ENCODE measurements at places on chromosomes 6 and 20.

DNA sequence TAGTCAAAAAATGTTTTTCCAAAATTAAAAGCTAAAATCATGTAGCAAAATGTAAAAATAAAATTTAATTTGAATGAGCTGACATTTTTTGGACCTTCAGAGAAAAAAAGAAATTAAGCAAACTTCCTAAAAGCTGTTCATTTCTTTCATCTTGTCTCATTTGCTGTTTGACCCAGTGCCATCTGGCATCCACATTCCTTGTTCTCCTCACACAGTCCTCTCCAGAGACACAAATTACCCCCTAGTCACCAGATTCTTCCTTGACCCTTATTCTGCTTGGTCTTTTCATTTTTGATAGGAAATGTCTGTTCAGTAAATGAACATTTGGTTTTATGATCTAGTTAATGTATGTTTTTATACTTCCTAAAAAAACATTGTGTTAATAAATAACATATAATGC is 55.2 kb downstream of the HDDC2 start:
- DNase-seq = no peak

- DNase-seq = no peak
Measured at GRCh38 chr6:7785243-7786035, 59.5 kb downstream of the BMP6 start.

DNA sequence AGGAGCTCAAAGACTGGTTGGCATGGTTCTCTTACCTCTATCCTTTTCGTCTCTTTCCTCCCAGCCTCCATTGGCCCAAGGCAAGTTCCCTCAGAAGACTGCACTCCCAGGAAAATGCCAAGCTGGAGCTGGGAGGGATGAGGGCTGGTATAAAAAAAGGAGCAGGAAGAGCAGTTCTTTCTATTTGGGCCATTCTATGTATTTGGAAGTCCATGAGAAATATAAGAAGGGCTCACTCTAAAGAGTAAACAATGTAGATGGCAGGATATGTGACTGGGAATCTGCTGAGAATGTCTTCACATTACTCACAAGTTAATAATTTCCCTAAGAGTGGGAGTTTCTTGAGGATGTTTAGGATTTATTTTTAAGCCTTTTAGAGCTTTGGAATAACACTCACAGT is 36.6 kb upstream of the ADTRP start:
- DNase-seq = no peak

- no peak for DNase-seq
Measured at GRCh38 chr6:131660195-131660594, 23.1 kb downstream of the ENPP3 start.

DNA sequence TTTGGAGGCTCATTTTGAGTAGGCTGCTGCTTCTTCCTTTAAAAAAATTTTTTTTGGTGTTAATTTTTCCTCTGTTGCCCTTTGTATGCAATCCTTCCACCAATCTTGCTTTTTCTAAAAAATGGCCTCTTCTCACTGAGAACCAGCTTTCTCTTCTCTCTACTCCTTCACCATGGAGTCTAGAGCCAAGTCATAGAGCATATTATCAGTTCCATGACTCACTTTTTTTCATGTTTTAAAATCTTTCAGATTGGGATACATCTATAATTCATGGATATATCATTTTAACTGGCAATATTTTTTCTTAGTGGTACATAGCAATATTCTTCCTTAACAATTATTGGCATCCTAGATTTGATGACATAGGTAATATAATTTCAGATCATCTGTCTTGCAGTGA is 62.7 kb downstream of the SLX4IP start:
- no peak for DNase-seq

GRCh38 chr6:160960839-160961238 is 30.7 kb upstream of the MAP3K4 start:
- no peak for DNase-seq

DNA sequence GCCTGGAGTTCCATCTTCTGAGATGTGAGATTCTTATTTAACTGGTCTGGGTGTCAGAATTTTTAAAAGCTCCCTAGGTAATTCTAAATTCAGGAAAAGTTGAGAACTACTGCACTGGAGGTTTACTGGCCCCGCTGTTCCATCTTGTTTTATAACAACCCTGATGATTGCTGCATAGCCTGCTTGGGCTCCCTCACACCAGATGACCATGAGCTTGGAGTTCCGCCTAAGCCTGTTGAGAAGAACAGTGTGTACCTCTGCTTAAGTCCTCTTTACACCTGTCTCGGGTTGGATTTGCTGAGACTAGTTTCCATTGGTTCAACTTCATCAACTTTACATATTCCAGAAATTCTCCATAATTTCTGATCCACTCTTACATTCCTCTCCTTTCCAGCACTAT is 77.9 kb downstream of the FKBP5 start:
- no peak for DNase-seq

- no peak for DNase-seq
Measured at GRCh38 chr6:98117068-98117467, 717.3 kb upstream of the POU3F2 start.

- no peak for DNase-seq
Measured at GRCh38 chr6:160733050-160733646, 31.1 kb downstream of the PLG start.

- no peak for DNase-seq
Measured at GRCh38 chr6:7417684-7418083, 28.1 kb downstream of the RIOK1 start.

DNA sequence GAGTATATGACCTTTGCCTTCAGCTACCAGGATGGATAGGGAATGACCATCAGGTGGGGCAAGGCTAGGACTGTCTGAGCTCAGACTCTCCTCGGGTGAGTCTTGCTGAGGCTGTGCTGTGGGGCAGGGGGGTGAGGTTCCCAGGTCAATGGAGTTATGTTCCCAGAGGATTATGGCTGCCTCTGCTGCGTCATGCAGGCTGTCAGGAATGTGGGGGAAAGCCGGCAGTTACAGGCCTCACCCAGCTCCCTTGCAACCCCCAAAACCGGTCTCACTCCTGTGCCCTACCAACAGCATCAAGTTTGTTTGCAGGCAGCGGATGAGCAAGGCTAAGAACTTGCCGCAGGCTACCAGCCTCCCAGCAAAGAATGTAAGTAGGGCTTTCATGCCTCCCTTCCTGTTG is 93.5 kb downstream of the ESR1 start:
- no peak for DNase-seq

DNA sequence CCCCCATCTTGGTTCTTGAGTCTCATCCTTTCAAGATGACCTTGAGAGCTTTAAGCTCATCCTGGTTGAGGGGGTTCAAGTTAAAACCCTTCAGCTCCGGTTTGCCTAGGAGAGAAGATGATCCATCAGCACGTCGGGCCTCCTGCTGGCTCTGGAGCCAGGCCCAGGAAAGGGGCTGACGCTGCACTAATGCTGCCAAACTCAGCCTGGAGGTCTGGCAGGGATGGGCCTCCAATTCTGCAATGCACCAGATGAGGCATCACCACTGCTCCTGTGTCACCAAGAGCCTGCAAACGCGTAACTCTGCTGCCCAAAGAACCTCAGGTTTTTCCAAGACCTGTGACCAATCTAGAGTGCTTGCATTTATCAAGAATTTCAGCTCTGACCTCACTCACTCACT is 6.1 kb downstream of the PDRG1 start:
- peak; percentile 70 for DNase-seq

DNA sequence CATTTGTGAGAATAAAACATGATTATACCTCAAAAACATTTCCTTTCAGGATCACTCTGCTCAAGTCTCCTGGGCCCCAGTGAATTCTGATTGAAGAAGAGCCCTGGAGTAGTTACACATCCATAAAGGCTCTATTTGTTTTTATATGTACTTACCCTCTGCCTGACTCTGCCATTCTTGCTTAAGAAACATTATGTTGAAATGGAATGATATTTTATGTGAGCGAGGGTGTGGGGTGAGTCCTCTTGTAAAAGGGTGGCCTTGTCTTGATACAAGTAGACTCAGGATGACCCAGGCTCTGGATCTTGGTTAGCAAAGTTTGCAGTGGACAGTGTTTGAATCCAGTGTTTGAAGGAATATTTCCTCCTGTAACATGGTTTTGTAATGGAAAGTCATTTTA is 215.4 kb upstream of the PREP start:
- DNase-seq = no peak

GRCh38 chr6:54654381-54654780 is 192.2 kb upstream of the FAM83B start:
- no peak for DNase-seq
